ENCODE measurements at places on chromosomes 2 and 18.

DNA sequence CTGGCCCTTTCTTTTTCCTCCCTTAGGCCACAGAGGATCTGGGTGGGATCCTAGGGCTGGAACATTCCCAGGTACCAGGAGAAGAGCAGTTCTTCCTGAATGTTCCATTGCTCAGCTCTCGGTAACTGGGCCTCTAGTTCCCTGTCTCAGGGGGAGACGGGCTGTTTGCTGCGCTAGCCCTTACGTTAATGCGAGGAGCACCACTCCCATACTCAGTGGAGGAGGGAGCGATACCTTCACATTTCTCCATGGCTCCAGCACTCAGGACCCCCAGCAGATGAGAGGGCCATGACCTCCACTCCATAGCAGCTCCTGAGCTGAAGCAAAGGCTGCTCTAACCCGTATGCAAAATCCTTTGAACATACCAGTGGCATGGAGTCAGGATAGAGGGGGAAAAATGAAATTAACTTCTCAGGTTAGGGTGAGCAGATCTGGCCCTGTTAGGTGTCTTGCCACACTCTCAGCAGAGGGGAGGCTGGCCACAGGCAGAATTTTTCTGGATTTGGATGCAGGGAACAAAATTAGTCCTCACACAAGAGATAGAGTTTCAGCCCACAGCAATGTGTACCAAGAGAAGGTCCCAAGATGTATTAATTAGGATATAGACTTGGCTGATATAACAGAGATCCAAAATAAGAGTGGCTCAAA is 206.7 kb downstream of the ZFP36L2 start:
- H3K36me3 ChIP-seq, result no peaks in the 10 kb centered on the region
- no peak overlapping the region for H3K27ac ChIP-seq
- H3K4me1 ChIP-seq, result peaks cover under 1% of the 10 kb centered on the region
- no peak overlapping the region for H3K4me3 ChIP-seq
- H3K27me3 ChIP-seq, result no peaks in the 10 kb centered on the region

DNA sequence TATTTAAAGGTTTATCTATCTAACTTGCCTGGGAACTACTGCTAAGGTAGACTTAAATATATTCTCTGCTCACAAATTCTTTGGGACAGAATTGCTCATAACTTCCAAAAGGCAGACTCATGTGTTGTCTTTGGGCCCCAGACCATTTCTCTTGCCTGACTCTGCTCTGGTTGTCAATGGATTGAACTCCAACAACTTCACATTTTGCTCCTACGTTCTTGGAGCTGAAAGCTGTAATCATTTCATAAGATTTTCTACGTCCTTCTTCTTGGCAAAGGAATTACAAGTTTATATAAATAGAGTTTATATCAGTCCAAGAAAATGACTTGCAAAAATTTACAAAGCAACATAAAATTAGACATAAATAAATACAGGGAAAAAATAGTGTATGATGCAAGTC is 32.9 kb upstream of the PPM1B start:
- no peaks in the 10 kb centered on the region for H3K36me3 ChIP-seq
- no peaks in the 10 kb centered on the region for H3K27me3 ChIP-seq
- DNase-seq, result no peak
- H3K27ac ChIP-seq, result no peak overlapping the region

DNA sequence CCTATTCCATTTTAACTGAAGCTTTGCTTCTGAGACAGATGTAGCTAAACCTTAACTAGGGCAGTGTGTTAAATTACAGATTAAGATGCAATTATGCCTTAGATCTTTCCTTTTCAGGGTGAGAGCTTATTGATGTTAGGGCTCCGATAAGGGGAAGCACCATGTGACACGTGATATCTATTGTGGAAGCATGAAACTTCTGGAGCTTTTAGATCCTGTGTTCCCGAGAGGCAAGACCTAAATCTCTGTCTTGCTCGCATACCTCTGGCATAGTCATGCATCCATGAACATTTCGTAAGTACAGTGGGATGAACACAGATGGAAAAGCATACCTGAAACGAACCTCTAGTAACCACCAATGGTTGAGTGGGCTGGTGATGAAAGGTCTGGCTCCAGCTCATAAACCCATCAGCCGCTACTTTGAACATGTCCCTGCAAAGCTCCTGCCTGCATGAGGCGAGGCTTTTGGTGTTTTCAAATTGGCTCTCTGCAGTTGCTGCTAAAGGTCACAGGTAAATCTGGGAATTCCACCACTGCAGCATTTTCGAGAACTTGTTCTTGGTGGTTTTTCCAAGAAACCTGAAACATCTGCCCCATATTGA is 3.7 kb upstream of the NRP2 start:
- no peak overlapping the region for H3K4me3 ChIP-seq
- no peak for DNase-seq
- H3K4me1 ChIP-seq, result peaks cover 18% of the 10 kb centered on the region
- no peaks in the 10 kb centered on the region for H3K36me3 ChIP-seq
- no peak overlapping the region for H3K27ac ChIP-seq

GRCh38 chr2:173151671-173152401 is 76.2 kb downstream of the MAP3K20 start:
- H3K36me3 ChIP-seq, result no peaks in the 10 kb centered on the region
- peaks cover 9% of the 10 kb centered on the region for H3K4me1 ChIP-seq
- DNase-seq, result no peak
- H3K27ac ChIP-seq, result no peak overlapping the region

GRCh38 chr2:15911686-15912085 is 28.7 kb upstream of the MYCN start:
- no peak overlapping the region for H3K27ac ChIP-seq
- H3K4me1 ChIP-seq, result no peaks in the 10 kb centered on the region
- no peaks in the 10 kb centered on the region for H3K27me3 ChIP-seq
- DNase-seq, result no peak
- no peaks in the 10 kb centered on the region for H3K36me3 ChIP-seq

DNA sequence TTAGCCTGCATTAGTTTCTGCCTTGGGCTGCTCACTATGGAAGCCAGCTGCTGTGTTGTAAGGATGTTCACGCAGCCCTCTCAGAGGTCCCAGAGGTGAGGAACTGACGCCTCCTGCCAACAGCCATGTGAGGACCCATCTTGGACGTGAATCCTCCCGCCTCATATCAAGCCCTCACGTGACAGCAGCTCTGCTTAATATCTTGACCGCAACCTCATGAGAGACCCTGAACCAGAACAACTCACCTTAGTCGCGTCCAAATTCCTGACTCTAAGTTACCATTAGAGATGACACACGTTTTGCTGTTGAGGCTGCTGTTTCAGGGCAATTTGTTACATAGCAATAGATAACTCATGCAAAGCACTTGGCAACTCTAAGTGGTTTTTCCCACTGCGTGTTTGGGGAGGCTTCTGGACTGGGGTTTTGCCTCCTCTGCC is 97.7 kb downstream of the TMEM17 start:
- H3K4me3 ChIP-seq, result no peak overlapping the region
- H3K36me3 ChIP-seq, result no peaks in the 10 kb centered on the region
- H3K27ac ChIP-seq, result no peak overlapping the region
- DNase-seq, result no peak
- peaks cover 4% of the 10 kb centered on the region for H3K4me1 ChIP-seq

DNA sequence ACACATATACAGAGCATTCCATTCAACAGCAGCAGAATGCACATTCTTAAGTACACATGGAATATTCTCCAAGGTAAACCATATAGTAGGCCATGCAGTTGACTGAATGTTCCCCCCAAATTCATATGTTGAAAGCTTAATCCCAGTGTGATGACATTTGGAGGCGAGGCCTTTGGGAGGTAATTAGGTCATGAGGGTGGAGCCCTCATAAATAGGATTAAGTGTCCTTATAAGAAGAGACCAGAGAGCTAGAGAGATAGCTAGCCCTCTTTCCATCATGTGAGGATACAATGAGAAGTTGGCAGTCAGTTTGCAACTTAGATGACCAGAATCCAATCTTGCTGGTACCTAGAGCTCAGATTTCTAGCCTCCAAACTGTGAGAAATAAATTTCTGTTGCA is 27.6 kb downstream of the TMEM185B start:
- H3K36me3 ChIP-seq, result no peaks in the 10 kb centered on the region
- no peak overlapping the region for H3K4me3 ChIP-seq
- DNase-seq, result no peak
- H3K4me1 ChIP-seq, result no peaks in the 10 kb centered on the region
- no peak overlapping the region for H3K27ac ChIP-seq
- no peaks in the 10 kb centered on the region for H3K27me3 ChIP-seq

GRCh38 chr18:32277549-32277948 is 87.7 kb downstream of the MEP1B start:
- no peak overlapping the region for H3K27ac ChIP-seq
- H3K4me1 ChIP-seq, result no peaks in the 10 kb centered on the region
- no peaks in the 10 kb centered on the region for H3K36me3 ChIP-seq
- no peak for DNase-seq

GRCh38 chr2:51597086-51597485 is 565.2 kb upstream of the NRXN1 start:
- no peak overlapping the region for H3K27ac ChIP-seq
- H3K4me1 ChIP-seq, result no peaks in the 10 kb centered on the region
- H3K4me3 ChIP-seq, result no peak overlapping the region
- no peaks in the 10 kb centered on the region for H3K27me3 ChIP-seq
- no peaks in the 10 kb centered on the region for H3K36me3 ChIP-seq

DNA sequence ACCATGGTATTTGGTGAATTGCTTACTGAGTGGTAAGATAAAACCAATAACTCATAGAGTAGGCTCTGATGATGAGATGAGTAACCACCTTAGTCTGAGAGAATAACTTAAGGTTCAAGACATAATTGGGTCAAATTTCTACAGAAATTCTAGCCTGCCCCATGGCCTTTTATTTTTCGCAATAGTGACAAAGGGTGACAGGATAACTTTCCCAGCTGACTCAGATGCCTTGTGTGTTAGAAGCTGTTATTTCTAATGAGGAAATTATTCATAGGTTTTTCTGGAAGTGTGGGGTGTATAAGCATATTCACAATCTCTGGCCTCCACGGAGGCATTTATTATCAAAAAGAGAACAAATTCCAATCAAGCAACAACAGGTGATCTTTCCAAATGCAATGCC is 159.0 kb downstream of the NUP35 start:
- H3K27me3 ChIP-seq, result no peaks in the 10 kb centered on the region
- H3K36me3 ChIP-seq, result no peaks in the 10 kb centered on the region
- no peak overlapping the region for H3K27ac ChIP-seq
- no peaks in the 10 kb centered on the region for H3K4me1 ChIP-seq

DNA sequence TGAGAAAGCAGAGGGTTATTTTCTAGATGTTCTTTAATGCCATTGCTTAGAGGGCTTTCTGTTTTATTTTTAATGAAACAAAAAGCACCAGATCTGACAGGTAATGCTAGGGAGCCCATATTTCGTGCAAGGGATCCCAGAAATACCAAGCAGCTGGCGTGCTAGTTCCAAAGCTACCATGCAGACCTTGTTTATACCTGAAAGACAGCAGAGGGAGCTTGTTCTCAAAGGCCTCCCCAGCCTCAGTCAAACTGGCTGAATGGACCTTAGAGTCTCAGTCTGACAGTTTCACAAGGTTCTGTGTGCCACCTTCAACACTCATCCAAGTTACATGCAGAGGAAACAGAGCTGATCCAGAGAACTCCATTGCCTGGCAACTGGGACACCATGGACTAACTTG is 48.6 kb downstream of the GALNT14 start:
- DNase-seq, result no peak
- no peaks in the 10 kb centered on the region for H3K27me3 ChIP-seq
- no peak overlapping the region for H3K27ac ChIP-seq
- H3K36me3 ChIP-seq, result no peaks in the 10 kb centered on the region
- H3K4me3 ChIP-seq, result no peak overlapping the region
- no peaks in the 10 kb centered on the region for H3K4me1 ChIP-seq

DNA sequence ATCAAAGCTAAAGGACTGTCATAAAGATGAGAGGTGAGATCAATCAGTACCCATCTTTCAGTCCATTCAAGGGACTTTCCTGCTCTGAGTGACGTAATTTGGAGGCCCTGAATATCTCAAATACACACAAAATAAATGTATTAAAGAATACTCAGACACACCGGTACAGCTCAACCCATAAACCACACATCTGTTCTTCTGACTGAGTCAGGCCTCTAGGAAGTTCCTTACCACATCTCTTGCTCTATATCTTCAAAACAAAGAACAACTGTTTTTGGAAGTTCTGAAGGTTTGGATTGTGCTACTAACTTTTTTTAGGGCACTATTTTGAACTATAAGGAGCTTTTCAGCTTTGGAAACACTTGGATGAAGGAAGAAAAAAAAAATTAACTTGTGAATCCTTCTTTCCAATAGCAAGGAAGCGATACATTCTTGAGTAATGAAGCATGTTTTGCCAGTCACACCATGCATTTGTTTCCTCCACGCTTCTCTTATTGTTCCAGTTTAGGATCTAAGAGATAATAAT is 866.5 kb upstream of the VRK2 start:
- no peak for DNase-seq
- H3K4me3 ChIP-seq, result no peak overlapping the region
- H3K27me3 ChIP-seq, result no peaks in the 10 kb centered on the region
- no peaks in the 10 kb centered on the region for H3K4me1 ChIP-seq
- no peak overlapping the region for H3K27ac ChIP-seq
- H3K36me3 ChIP-seq, result no peaks in the 10 kb centered on the region

DNA sequence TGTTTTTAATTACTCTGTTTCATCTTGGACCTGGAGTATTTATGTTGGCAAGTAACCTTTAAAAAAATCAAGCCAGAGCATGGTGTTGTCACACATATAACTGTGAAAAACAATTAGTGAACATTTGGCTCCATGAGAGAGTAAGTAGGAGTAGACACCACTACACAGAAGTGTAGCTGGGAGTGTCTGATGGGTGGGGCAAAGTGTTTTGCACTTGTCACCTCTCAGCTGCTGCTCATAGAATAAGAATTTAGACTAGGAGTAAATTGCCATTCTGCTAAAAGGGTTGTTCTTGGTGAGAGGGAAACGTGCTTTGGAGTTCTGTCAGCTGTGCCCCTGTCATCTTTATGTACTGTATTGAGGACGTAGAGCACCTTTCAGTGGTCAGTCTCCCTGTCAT is 114.5 kb downstream of the TTC27 start:
- H3K4me3 ChIP-seq, result no peak overlapping the region
- no peaks in the 10 kb centered on the region for H3K27me3 ChIP-seq
- no peaks in the 10 kb centered on the region for H3K4me1 ChIP-seq
- H3K27ac ChIP-seq, result no peak overlapping the region

- peaks cover 31% of the 10 kb centered on the region for H3K27me3 ChIP-seq
- H3K4me1 ChIP-seq, result peaks cover 34% of the 10 kb centered on the region
- no peak for DNase-seq
- H3K4me3 ChIP-seq, result no peak overlapping the region
- H3K36me3 ChIP-seq, result no peaks in the 10 kb centered on the region
- no peak overlapping the region for H3K27ac ChIP-seq
Observed at GRCh38 chr2:44940049-44940494, 1.4 kb upstream of the SIX3 start.

GRCh38 chr2:168731616-168732015 is 70.8 kb upstream of the NOSTRIN start:
- H3K4me1 ChIP-seq, result no peaks in the 10 kb centered on the region
- no peaks in the 10 kb centered on the region for H3K27me3 ChIP-seq
- no peak overlapping the region for H3K27ac ChIP-seq
- no peak overlapping the region for H3K4me3 ChIP-seq
- DNase-seq, result no peak
- no peaks in the 10 kb centered on the region for H3K36me3 ChIP-seq
